Left colon (tissue), 2 donors: ENCODE measurements at places on chromosomes 2 and 18.

- no peak for DNase-seq
These were observed 125.8 kb upstream of the EFEMP1 start for GRCh38 chr2:56049233-56049845.

DNA sequence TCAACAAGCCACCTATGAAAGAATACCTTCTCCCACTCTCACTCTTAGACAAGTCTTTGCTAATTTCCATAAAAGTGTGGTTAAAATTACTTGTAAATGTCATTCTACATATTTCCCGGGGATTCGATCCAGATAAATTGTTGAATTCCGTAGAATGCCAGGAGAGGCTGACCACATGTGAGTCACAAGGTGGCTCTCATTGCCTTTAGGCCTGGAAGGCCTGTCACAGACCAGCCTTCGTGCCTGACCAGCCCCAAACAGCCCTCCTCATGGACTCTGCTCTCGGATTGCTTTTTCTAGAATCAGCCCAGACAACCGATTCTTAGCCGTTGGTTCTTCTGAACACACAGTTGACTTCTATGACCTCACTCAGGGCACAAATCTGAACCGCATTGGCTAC, 86.0 kb downstream of the RTN4 start:
- no peak for DNase-seq

GRCh38 chr2:215920244-215921100, 92.9 kb downstream of the MREG start:
- DNase-seq = peak; percentile 47

GRCh38 chr2:119371111-119371510, 4.3 kb downstream of the DBI start:
- no peak for DNase-seq

GRCh38 chr18:58858591-58859468, 5.8 kb upstream of the ZNF532 start:
- DNase-seq = peak; percentile 63

GRCh38 chr2:113039158-113039557, 13.5 kb downstream of the IL36B start:
- DNase-seq = no peak

DNA sequence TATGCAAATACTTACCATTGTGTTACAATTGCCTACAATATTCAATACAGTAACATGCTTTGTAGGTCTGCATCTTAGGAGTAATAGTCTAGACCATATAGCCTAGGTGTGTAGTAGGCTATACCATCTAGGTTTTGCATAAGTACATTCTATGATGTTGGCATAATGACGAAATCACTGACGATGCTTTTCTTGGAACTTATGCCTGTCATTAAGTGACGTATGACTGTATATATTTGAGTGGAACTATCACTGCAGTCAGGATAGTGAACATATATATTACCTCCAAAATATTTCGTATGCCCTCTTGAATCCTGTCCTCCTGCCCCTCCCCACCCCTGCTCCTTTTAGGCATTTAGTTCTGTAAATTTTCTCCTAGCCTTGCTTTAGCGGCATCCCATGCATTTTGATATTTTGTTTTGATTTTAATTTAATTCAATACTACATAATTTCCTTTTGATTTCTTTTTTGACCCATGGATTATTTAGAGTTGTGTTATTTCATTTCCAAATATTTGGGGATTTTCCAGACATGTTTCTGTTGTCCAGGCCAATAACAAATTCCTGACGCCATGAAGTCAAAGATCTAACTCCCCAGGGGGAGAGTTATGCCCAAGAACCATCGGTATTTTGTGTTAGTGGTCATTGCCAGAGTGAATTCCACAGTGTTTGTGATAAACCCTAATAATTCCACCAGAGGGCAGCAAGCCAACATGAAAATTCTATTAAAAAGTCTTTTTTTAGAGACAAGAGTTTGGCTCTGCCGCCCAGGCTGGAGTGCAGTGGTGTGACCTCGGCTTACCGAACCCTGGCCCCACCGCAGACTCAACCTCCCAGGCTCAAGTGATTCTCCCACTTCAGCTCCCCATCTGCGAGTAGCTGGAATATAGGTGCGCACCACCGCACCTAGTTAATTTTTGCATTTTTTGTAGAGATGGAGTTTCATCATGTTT, 24.2 kb upstream of the CASP8 start:
- peak; percentile 36 for DNase-seq

- DNase-seq = no peak
These were observed 366.8 kb upstream of the SALL3 start for GRCh38 chr18:78612801-78613200.

- no peak for DNase-seq
These were observed 72.1 kb upstream of the CCBE1 start for GRCh38 chr18:59769129-59769865.

DNA sequence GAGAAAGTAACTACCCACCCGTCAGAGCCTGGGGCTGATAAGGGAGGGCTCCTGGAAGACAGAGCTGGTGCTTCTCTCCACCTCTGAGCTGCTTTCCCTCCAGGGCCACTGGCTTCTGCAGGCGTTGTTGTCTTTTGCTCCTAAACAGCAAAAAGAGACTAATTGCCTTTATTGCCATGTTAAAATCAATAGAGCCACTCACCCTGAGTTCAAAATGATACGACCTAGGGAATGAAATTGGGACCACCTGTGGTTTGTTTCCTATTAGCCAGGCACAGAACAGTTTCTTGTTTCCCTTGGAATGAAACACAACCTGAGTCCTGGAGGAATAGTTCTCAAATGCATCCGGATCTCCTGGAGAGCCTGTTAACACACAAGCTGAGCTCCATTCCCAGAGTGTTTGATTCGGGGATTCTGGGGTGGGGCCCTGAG, 45.8 kb downstream of the TCF7L1 start:
- DNase-seq = no peak

GRCh38 chr2:135785032-135785431, 43.4 kb downstream of the UBXN4 start:
- no peak for DNase-seq

GRCh38 chr18:58831606-58832005, 33.1 kb upstream of the ZNF532 start:
- no peak for DNase-seq

- peak; percentile 31 for DNase-seq
These were observed 67.3 kb upstream of the UPP2 start for GRCh38 chr2:158034198-158034866.

GRCh38 chr2:21268878-21269224, 145.1 kb downstream of the TDRD15 start:
- no peak for DNase-seq

DNA sequence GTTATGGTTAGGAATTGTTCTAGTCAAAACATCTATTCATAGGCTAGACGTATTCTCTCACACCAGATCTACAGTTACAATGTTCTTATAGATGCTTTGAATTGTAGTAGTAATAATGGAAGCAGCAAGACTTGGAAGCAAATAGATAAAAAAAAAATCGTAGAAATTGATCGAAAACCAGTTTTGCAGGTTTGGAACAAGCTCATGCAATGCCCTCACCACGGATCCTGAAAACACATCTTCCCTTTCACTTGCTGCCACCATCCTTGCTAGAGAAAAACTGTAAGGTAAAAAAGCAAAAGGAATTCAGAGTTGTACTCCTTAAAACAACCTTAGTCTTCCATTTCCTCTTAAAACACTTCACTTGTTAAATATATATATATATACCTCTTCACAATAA, 4.4 kb downstream of the SULT1C4 start:
- DNase-seq = no peak

DNA sequence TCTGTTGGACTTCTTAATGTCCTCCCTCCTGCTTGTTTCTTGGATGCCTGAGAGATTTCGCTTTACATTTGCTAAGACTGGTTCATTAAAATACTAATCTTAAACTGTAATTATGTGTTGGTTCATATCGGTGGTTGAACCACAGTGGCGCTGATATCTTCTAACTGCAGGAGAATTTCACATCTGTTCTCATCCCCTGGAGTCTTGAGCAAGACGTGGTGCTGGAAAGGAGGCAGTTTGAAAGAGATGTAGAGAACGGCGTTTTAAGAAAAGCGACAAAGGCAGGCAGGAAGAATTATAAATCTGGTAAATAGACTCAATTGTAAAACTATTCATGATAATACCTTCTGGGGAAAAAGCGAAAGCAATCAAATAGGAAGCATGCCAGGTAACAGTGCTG, 79.5 kb downstream of the NXPH2 start:
- DNase-seq = no peak

GRCh38 chr2:205705511-205706349, 23.4 kb downstream of the NRP2 start:
- no peak for DNase-seq

- DNase-seq = peak; percentile 15
These were observed 156.7 kb downstream of the ARHGAP28 start for GRCh38 chr18:6885992-6886796.

- DNase-seq = no peak
These were observed 171.3 kb upstream of the PGAP1 start for GRCh38 chr2:197097578-197098366.

- DNase-seq = peak; percentile 61
These were observed at the start of gene TMEM237 for GRCh38 chr2:201643216-201643890. TMEM237 (minus strand) TSS chr2:201643503; CDS start chr2:201643400, 103 bp downstream.

DNA sequence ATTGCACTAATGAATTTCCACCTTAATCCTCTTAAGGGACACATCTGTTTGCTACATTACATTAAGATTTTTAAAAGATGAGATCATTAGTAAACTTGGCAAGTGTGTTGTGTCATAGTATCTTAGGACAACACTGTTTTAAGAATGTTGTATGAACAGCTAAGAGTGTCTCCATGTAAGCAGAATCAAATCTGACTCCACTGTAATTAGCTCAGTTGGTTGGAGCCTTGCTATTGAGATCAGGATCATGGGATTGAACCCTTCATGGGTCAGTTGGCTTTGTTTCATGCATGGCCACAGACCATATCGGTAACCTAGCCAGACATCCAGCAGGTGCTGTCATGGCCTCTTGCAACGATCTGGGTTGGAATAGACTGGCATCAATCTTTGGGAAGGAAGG, 5.2 kb downstream of the FHOD3 start:
- DNase-seq = no peak

GRCh38 chr2:45344502-45344901, 266.6 kb downstream of the SRBD1 start:
- DNase-seq = no peak

GRCh38 chr2:231554327-231554726, 24.1 kb upstream of the NMUR1 start:
- DNase-seq = no peak

DNA sequence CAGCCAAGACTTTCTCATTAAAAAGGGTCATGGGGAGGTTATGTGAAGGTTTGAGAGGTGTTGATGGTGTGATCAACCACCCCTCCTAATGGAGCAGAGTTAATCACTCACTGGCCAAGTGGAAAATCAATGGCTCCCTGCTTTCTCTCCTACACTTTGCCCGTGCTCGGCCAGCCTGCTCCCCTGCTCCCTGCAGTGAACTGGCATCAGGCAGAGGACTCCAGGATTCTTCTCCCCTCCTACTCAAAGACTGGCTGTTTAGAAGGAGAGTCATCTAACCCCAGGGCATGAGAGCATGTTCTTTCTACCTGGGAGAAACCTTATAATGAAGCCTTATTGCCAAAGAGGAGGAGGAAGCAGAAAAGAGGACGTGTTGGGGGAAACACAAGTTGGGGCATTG, 74.9 kb downstream of the SGPP2 start:
- DNase-seq = no peak

DNA sequence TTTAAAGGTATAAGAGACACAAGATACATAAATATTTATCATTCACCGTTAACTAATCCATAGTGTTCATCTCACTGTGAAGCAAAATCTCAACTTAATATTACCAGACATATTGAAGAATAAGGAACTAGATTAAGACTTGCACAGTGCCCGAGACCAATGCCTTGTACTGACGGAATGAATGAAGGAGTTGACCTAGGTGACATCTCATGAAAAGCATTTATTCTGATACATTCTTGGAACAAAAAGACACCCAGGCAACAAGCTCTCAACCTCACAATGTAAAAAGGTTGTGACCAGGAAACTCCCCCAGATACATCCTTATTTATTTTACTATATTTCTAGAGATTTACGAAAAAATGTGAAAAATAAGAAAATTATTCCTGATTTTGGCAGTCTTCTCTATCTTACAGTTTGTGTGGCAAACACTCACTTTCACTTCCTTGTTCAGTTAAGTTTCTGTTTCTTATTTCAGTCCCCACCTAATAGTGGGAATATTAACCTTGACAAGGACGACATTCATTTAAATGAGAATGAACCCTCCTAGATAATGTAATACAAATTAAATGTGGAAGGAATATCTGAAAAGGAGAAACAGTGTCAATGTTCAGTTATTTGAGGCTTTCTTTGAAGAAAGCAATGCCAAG, 28.4 kb downstream of the M1AP start:
- DNase-seq = no peak

DNA sequence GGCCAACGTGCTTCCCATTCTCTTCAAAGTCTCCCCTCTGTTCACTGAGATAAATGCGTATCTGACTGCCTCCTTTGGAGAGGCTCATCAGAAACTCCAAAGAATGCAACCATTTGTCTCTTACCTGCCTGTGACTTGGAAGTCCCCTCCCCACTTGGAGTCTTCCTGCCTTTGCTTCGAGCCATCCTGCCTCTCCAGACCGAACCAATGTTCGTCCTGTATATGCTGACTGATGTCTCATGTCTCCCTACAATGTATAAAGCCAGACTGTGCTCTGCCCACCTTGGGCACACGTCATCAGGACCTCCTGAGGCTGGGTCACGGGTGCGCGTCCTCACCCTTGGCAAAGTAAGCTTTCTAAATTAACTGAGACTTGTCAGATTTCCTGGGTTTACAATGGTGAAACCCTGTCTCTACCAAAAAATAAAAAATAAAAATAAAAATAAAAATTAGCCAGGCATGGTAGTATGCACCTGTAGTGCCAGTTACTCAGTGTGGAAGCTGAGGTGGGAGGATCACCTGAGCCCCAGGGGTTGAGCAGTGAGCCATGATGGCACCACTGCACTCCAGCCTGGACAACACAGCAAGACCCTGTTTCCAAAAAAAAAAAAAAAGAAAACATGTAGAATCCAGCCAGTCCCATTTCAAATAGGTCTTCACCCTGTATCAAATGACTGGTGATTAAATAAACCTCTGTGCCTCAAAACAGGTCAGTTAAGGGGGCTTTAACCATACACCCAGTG, 29.0 kb downstream of the HDLBP start:
- no peak for DNase-seq

DNA sequence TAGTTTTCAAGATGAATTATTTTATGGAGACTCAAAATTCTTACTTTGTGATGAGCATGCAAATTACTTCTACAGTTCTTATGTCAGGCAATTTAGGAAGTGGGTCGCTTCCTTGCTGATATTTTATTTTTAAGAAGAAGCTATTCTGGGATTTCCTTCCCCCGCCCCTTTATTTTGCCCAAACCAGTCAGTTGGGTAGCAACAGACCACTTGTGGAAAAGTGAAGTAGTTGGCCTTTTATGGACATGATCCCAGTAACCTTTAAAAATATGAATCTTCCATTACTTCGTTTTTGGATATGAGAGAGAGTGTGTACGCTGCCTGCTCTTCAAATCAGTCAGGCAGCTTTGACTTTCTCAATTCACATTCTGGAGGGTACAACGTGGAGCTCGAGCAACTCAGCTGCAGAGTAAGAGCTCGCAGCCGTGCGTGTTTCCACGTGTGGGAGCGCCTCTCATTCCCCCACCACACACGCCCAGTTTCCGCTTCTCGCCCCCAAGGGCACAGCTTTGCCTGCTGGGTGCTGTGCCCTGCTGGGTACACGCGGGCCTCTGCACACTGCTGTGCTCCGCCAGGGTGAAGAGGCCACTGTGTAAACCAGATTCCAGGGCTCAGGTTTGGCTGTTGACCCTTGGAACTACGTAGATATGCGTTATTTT, 92.6 kb downstream of the ITGB1BP1 start:
- DNase-seq = no peak

- DNase-seq = no peak
These were observed 1.2 kb downstream of the ONECUT2 start for GRCh38 chr18:57436191-57436964.

GRCh38 chr2:241235859-241236593, 47.5 kb downstream of the ANO7 start:
- DNase-seq = no peak

GRCh38 chr2:132677661-132678060, 7.7 kb upstream of the LYPD1 start:
- no peak for DNase-seq
